ENCODE measurements at places on chromosomes 16 and 17.

- DNase-seq: no peak
Measured at GRCh38 chr16:89855301-89855945, 18.0 kb upstream of the TCF25 start.

DNA sequence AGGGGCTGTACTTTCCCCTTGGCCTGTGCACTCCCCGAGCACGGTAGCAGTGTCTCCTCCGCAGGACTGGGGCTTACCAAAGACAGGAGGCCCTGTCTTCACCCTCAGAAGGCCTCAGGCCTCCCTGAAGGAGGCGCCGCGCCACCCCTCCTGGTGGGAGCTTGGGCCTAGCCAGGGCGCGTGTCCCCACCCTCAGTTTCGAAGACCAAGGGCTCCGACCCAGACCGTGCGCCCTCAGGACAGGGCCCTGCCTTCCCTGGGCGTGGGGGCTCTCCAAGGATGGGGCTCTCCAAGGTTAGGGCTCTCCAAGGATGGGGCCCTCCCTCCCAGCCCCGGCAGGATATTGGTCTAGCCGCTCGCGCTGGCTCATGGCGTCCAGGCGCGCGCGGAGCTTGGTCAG, 11.8 kb downstream of the PLCD3 start:
- DNase-seq: no peak

- no peak for DNase-seq
Measured at GRCh38 chr17:9444687-9445086, 130.9 kb downstream of the STX8 start.

DNA sequence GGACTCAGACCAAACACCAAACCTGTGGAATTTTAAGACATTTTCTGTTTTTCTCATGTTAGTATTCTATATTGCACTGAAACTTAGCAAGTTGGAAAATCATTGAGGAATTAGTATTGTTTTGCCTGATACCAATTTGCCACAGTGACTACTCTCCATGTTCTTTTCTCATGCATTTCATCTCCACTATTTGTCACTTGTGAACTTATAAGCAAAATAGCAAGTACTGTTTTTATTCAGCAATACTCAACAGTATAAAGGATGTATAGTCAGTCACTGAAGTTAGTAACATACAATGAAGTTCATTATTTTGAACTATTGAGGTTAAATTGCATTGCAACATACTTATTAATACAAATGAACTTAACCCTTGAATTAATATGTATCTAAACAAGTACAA, 5.8 kb upstream of the VPS35L start:
- DNase-seq: no peak

DNA sequence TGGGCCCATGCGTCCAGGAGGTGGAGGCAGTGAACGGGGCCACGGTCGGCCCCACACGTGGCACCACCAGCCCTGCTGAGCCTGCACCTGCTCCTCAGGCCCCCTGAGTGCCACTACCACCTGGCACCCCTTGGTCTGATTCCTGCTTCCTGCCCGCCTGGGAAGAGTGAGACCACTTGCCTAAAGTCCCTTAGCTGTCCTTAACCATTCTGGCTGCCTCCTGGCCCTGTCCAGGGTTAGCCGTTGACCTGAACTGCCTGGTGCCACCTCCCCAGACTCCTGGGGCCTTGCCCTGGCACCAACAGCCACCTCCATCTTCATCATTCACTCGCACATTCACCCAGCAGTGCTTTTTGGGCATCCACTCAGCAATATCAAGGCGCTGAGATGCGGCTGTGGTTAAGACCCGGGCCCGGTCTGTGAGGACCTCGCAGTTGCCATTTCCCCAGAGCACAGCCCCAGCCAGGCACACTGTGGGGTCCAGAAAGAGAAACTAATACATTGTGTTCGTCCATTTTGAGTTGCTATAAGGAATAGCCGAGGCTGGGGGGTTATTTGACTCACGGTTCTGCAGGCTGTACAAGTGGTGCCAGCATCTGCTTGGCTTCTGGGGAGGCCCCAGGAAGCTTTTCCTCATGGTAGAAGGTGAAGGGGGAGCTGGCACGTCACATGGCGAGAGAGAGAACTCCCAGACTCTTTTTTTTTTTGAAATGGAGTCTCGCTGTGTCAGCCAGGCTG, 318.4 kb downstream of the SEC14L1 start:
- DNase-seq: no peak

Measured in central memory CD4-positive, alpha-beta T cell (primary cell).